ENCODE measurements at places on chromosomes 7 and 10.

- no peak for DNase-seq
Observed at GRCh38 chr10:44017483-44018145, 367.3 kb downstream of the CXCL12 start.

- DNase-seq, result no peak
Observed at GRCh38 chr10:112298581-112298980, 15.4 kb downstream of the TECTB start.

GRCh38 chr10:109025172-109025571 is 898.1 kb downstream of the XPNPEP1 start:
- no peak for DNase-seq

- no peak for DNase-seq
Observed at GRCh38 chr10:122244001-122244975, 26.8 kb upstream of the BTBD16 start.

- DNase-seq, result no peak
Observed at GRCh38 chr7:66571568-66571967, 57.1 kb upstream of the KCTD7 start.

DNA sequence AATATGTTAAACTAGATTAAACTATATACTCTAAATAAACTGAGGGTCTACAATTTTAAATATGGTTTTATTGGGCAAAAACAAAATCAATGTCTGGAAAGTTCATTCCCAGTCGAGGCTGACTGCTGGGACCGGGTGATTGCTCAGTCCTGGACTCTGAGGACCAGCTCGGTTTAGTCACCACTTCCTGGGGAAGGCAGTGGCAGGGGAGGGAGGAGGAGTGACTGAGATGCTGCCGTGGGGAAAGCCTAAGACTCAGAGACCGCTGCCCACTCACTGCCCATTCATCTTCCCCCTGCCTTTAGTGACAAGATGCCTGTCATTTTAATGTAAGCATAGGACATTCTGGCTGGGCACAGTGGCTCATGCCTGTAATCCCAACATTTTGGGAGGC is 29.0 kb downstream of the ATOH7 start:
- DNase-seq, result no peak

Measured in activated CD4-positive, alpha-beta T cell treated with anti-CD3 and anti-CD28 coated beads, Interleukin-2, Interleukin-4, amounts not matched to agents 100 ng/mL and 50 ng/mL, durations not matched to agents 16 hours and 8 hours (primary cell).